CD4-positive, alpha-beta memory T cell (primary cell): ENCODE measurements at places on chromosomes 2 and 18. TPM values are rescaled to one million over a fixed set of nuclear protein-coding genes. Genes with fewer than 3 reads are reported as not detected.

DNA sequence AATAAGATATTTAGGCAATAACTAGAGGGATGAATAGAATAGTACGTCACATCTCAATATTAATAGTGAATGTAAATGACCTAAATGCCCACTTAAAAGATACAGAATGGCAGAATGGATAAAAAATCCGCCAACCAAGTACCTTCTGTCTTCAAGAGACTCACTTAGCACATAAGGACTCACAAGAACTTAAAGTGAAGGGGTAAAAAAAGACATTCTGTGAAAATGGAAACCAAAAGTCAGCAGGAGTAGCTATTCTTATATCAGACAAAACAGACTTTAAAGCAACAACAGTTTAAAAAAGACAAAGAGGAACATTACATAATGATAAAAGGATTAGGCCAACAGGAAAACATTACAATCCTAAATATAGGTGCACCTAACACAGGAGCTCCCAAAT lies 56.7 kb upstream of the DSC1 start:
- H3K27me3 ChIP-seq, result no peaks in the 10 kb centered on the region
- H3K27ac ChIP-seq, result no peak overlapping the region
- no peaks in the 10 kb centered on the region for H3K36me3 ChIP-seq
- H3K4me3 ChIP-seq, result no peak overlapping the region

The CXCR1 gene
- total RNA-seq, result not detected

- no peaks in the 10 kb centered on the region for H3K27me3 ChIP-seq
- DNase-seq, result no peak
- no peak overlapping the region for H3K27ac ChIP-seq
- no peak overlapping the region for H3K4me3 ChIP-seq
- H3K36me3 ChIP-seq, result no peaks in the 10 kb centered on the region
These were observed 95.7 kb downstream of the CDC42EP3 start for GRCh38 chr2:37575780-37576179.

DNA sequence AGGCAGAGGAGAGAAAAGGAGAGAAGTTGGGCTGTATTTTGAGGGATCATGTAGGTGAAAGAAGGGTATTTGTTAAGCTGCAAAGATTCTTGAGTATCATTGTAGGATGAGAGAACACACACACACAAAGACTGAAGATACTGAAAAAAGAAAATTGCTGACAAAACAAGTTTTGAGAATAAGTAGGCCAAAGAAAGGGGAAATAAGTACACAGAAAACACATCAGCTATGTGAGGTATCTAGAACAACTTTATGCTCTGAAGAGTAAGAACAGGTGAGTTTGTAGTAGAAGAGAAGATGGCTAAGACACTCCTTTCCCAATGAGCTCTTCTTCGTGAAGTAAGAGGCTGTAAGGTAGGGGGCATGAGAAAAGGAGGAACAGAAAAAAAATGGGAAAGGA lies 28.2 kb downstream of the METTL8 start:
- no peak overlapping the region for H3K27ac ChIP-seq
- peaks cover 31% of the 10 kb centered on the region for H3K4me1 ChIP-seq
- H3K36me3 ChIP-seq, result no peaks in the 10 kb centered on the region

The ABCB11 gene
- total RNA-seq, result not detected

GRCh38 chr2:11855064-11855760 lies 108.8 kb downstream of the LPIN1 start:
- H3K27me3 ChIP-seq, result no peaks in the 10 kb centered on the region
- no peaks in the 10 kb centered on the region for H3K36me3 ChIP-seq
- no peaks in the 10 kb centered on the region for H3K4me1 ChIP-seq
- H3K4me3 ChIP-seq, result no peak overlapping the region
- H3K27ac ChIP-seq, result no peak overlapping the region
- DNase-seq, result no peak

DNA sequence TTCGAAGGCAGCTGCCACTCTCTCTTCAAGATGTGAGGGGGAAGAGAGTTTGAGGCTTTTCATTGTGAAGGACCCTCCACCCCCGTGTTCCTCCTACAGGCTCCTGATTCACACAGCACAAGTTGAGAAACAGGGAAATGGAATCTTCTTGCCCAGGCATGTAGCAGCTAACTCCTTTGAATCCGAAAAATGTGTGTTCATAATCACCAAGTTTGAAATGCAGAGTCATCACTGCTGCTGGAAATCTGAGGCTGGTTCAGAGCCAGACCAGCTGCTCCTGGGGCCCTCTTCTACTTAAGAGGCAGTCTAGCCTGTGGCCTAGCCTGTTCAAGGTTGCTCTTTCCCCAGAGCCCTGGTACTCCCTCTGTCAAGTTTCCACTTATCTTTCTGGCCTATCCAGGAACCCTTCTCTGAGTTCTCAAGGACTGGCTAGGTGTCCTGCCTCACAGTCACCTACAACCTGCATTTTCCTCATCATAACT lies 166.4 kb downstream of the TMEM247 start:
- H3K36me3 ChIP-seq, result no peaks in the 10 kb centered on the region
- H3K4me1 ChIP-seq, result no peaks in the 10 kb centered on the region
- H3K27me3 ChIP-seq, result no peaks in the 10 kb centered on the region
- no peak for DNase-seq
- H3K4me3 ChIP-seq, result no peak overlapping the region

The CYTIP gene
- 248 TPM for total RNA-seq

- H3K36me3 ChIP-seq, result no peaks in the 10 kb centered on the region
- H3K4me3 ChIP-seq, result no peak overlapping the region
- peaks cover 5% of the 10 kb centered on the region for H3K4me1 ChIP-seq
- no peak overlapping the region for H3K27ac ChIP-seq
- no peak for DNase-seq
These were observed 338.8 kb upstream of the ID2 start for GRCh38 chr2:8343031-8343430.

The PLCD4 gene
- total RNA-seq, result 0.30 TPM

- H3K36me3 ChIP-seq, result no peaks in the 10 kb centered on the region
- H3K4me3 ChIP-seq, result no peak overlapping the region
- no peaks in the 10 kb centered on the region for H3K27me3 ChIP-seq
- no peak for DNase-seq
These were observed 177.7 kb upstream of the OSR1 start for GRCh38 chr2:19536136-19536535.

- H3K36me3 ChIP-seq, result no peaks in the 10 kb centered on the region
- H3K4me3 ChIP-seq, result no peak overlapping the region
- no peak overlapping the region for H3K27ac ChIP-seq
- DNase-seq, result no peak
These were observed 7.4 kb downstream of the BCL2L11 start for GRCh38 chr2:111128096-111128495.

DNA sequence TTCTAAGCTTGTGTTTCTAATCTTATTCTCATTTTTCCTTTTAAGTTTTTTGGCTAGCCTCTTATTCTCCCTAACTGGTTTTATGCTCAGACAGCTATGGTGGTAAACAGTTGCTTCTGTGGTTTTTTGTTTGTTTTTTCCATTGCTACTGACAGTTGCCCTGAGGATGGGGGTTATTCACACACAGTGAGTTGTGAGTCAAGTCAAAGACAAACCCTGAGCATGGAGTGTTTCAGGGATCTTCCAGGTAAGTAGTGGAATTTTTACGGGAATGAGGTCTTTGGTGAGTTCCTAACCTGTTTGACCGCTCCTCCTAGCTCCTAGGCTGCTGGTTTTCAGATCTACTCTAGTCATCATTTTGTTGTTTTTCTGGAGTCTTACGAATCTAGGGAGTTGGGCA lies 162.8 kb downstream of the ZNF407 start:
- H3K27ac ChIP-seq, result no peak overlapping the region
- DNase-seq, result no peak
- H3K4me1 ChIP-seq, result no peaks in the 10 kb centered on the region
- no peaks in the 10 kb centered on the region for H3K36me3 ChIP-seq
- no peak overlapping the region for H3K4me3 ChIP-seq

The ERFE gene
- total RNA-seq, result not detected

DNA sequence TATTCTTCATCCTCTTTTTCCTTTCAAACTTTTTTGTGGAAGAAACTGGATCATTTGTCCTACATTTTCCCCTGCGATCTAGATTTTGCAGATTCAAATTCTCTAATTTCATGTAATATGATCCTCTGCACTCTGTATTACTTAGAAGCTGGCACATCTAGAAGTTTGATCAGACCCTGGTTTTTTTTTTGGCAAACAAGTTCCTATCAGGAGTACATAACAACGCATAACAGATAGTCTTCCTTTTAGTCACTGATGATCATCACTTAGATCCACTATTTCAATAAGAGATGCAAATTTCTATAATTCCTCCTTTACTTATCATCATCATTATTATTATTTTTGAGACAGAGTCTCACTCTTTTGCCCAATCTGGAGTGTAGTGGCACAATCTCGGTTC lies 117.1 kb downstream of the CDH2 start:
- no peak for DNase-seq
- H3K27me3 ChIP-seq, result no peaks in the 10 kb centered on the region
- no peak overlapping the region for H3K4me3 ChIP-seq
- H3K36me3 ChIP-seq, result no peaks in the 10 kb centered on the region
- H3K27ac ChIP-seq, result no peak overlapping the region

- no peak overlapping the region for H3K27ac ChIP-seq
- H3K36me3 ChIP-seq, result no peaks in the 10 kb centered on the region
- no peaks in the 10 kb centered on the region for H3K4me1 ChIP-seq
- H3K27me3 ChIP-seq, result no peaks in the 10 kb centered on the region
- H3K4me3 ChIP-seq, result no peak overlapping the region
These were observed 15.0 kb upstream of the CTAGE1 start for GRCh38 chr18:22432657-22433137.

DNA sequence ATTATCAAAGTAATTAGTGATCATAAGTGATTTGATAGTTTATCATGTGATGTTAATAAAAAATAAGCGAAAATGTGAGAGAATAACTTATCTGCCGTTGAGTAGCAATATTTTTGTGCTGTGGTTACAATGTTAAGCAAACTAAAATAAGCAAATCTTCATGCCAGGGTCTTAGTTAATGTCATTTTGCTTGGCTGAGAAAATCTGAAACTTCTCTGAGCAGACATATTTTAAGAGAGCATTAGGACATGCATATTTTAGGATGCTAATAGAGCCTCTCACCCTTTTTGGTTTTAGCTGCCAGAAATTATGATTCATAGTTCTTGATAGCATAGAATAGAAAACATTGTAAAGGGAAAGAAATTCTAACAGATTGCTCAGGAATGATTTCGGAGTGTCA lies 233.5 kb upstream of the ZEB2 start:
- no peaks in the 10 kb centered on the region for H3K4me1 ChIP-seq
- H3K27ac ChIP-seq, result no peak overlapping the region
- no peak for DNase-seq
- H3K4me3 ChIP-seq, result no peak overlapping the region
- H3K27me3 ChIP-seq, result no peaks in the 10 kb centered on the region
- no peaks in the 10 kb centered on the region for H3K36me3 ChIP-seq

The ZFAND2B gene
- total RNA-seq, result 79.8 TPM

- no peak for DNase-seq
- no peaks in the 10 kb centered on the region for H3K36me3 ChIP-seq
- peaks cover 15% of the 10 kb centered on the region for H3K4me1 ChIP-seq
- no peak overlapping the region for H3K27ac ChIP-seq
These were observed 22.6 kb downstream of the YES1 start for GRCh38 chr18:789397-789796.

DNA sequence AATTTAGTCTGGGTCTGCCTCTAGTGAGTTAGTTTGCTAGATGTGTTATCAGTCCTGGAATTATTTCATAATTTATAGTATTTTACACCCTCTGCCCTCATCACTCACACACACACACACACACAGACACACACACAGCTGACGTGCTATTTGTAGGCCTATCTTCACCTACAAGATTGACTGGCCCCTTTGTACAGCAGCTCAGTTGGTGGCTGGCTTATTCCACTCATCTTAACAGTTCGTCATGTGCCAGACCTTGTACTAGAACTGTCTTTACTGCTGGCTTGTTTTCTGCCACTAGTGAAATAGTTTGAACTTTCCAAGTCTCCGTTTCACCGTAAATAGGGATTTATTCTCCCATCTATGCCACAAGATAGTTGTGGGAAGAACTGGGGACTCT lies 21.3 kb downstream of the CENPO start:
- H3K27me3 ChIP-seq, result no peaks in the 10 kb centered on the region
- no peak for DNase-seq
- peaks cover 3% of the 10 kb centered on the region for H3K4me1 ChIP-seq
- H3K36me3 ChIP-seq, result peaks cover 5% of the 10 kb centered on the region

DNA sequence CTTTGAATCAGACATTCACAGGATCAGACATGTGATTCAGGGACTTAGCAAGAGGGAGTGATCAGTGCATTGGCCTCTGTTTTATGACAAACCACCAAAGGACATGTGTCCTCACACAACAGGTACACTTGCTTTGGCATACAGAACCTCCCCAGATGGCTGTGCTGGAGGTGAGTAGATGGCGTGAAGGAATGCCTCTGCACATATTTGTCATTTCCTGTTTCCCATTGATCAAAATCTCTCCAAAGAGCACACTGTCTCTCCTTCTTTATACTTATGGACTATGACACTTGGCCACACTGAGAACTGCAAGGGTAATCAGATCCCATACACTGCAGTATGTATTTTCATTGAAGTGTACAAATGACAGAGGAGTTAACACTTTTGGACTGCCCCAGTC lies 927.6 kb downstream of the TSN start:
- no peaks in the 10 kb centered on the region for H3K4me1 ChIP-seq
- no peaks in the 10 kb centered on the region for H3K36me3 ChIP-seq
- H3K27me3 ChIP-seq, result no peaks in the 10 kb centered on the region
- H3K27ac ChIP-seq, result no peak overlapping the region

DNA sequence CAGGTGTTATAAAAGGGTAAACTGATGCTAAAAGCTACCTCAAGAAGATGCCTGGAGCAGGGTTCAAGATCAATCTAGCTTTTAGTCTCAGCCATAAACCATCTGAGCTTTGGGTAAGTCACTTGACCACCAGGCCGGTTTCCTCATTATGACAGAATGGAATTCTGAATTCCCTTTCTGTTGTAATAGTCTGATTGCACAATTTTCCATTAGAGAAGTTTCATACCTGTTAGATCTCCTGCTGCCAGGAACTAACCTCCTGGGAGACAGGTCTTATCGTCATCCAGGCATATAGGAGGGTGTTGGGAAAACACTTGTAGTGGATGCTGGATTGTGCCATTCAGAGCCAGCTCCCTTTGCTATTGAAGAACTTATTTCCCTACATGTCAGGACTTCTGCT lies 272.5 kb downstream of the TDRD15 start:
- no peak overlapping the region for H3K27ac ChIP-seq
- no peaks in the 10 kb centered on the region for H3K27me3 ChIP-seq
- H3K4me1 ChIP-seq, result no peaks in the 10 kb centered on the region
- DNase-seq, result no peak
- H3K4me3 ChIP-seq, result no peak overlapping the region

- DNase-seq, result no peak
- H3K27me3 ChIP-seq, result no peaks in the 10 kb centered on the region
- no peak overlapping the region for H3K27ac ChIP-seq
- H3K4me1 ChIP-seq, result no peaks in the 10 kb centered on the region
- H3K36me3 ChIP-seq, result no peaks in the 10 kb centered on the region
- H3K4me3 ChIP-seq, result no peak overlapping the region
These were observed 428.7 kb upstream of the GYPC start for GRCh38 chr2:126227250-126227649.

GRCh38 chr18:9982711-9983110 lies 68.9 kb downstream of the VAPA start:
- H3K4me1 ChIP-seq, result no peaks in the 10 kb centered on the region
- no peaks in the 10 kb centered on the region for H3K27me3 ChIP-seq
- no peak overlapping the region for H3K4me3 ChIP-seq
- H3K36me3 ChIP-seq, result no peaks in the 10 kb centered on the region
- H3K27ac ChIP-seq, result no peak overlapping the region
- DNase-seq, result no peak
